ENCODE measurements at places on chromosomes 12 and 14.

DNA sequence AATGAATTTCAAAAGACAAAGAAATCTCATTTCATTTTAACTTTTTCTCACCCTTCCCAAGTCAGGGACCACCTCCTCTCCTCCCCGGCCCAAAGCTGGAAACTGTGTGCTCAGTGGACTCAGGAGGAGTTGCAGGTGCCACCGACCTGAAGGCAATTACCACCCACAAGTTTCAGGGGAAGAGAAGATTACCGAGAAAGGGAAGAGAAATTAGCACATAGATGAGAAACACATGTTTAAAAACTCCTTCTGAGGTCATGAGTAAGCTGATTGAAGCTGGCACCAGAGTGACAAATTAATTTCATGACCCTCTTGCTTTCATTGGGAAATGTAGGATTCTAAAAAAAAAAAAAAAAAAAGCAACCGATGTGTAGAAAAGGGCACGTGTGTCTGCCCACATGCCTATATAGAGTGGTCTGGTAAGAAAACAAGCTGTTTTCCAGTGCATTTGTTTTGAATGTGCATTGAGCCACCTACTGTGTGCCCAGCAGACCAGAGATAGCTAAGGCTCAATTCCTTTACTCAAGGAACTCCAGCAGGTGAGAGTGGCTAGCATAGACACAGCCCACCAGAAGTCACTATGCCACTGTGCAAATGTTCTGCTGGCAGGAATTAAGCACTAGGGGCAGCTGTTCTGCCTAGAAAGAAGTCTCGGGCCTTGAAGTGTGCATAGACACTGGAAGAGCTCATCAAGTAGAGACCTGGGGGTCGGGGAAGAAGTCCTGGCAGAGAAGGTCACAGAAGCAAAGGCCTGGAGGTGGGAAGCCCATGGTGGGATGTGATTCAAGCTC is 30.5 kb downstream of the DPF3 start:
- DNase-seq: no peak

DNA sequence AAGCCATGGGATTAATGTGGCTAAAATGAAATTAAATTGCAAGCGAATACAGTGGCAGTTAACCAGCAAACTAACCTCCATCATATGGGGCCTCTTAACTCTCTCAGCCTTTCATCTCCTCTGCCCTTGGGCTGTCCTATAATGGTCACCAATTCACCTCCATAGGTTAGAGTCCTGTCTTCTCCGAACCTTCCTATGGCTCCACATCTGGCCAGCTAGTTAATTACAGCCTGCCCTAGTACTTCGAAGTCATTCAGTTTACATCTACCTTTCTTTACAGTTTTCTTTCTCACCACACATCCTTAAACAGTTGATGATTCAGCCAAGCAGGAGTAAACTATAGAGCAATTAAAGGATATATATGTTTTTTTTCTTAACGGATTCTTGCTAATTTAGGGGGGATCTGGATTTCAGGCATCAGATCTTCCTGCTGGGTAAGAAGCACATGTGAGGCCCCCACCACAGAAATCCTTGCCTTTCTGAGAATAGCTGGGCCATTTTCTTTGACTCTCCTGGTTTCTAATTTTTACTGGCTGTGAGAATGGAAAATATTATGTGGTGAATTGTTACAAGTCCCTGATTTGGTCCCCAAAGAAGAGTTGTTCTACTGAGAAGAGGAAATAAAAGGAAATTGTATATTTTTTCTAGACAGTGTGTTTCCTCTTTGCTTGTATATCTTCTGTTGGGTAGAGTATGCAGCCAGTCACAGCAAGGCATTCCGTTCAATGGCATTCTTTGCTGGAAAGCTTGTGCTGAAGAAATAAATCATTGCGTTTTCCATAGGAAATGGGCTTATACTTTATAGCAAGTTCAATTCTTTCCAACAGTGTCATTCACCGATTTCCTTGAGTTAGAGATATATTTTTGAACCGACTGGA is 16.7 kb downstream of the HMGA2 start:
- no peak for DNase-seq

DNA sequence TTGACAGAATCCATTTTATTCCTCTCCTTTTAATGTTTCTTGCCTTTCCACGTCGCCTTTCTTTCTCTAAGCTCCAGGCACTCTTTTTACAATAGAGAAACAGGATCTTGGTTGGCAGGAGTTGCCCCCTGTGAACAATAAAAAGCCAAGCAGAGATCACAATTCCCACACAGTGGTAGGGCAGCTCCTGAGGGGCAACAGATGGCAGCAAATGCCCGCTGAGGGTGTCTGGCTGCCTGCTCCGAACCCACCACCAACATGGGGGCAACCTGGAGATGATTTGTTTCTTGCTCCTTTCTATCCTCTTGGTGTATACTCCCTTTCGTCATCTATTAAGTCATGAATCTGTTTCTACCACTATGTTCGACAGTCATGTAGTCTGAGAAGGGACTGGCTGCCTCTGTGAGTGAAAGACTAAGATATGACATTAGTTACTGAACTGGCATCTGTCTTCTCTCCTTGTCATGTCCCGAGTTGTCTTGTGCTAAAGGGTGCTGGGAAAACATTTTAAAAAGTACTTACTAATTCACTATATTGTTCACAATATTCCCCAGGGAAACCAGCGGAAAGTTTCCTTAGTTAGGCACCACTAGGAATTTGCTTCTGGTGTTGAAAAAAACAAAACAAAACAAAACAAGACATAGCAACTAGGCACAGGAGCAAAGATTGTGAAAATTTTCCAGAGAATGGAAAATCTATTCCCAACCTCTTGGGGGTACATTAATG is 170.1 kb downstream of the STXBP6 start:
- DNase-seq: no peak

GRCh38 chr14:59150990-59151389 is 37.5 kb upstream of the DAAM1 start:
- no peak for DNase-seq

DNA sequence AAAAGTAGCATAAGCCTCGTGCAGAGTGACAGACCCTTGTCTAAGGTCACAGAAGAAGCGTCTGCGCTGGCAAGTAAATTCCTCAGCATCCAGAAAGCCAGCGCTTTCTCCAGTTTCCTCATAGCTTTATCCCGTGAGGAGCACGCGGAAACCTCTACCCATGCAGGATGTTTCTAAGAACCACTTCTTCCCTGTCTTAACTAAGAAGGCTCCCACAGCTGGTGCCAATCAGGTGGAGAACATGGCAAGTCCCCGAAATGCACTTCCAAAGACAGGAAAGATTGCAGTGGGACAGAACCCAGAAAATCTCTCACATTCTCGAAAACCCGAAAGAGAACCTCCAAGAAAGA is 968 bp upstream of the ARID4A start:
- DNase-seq: peak; percentile 2

DNA sequence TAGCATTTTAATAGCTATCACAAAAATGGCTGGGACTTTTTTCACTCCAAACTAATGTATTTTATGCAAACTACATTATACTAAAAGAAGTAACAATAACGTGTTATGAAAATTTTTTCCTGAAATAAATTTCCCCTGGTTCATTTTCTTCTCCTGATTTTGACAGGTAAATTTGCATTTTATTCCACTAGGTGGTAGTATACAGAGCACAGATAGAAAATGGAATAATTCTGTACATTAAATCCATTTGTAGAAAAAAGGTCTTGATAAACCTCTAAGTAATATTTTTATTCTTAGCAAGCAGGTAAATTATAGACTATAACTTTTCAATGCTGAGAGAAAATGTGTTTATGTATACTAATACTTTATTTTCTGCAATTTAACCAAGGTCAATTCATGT is 96.5 kb downstream of the BCAT1 start:
- DNase-seq: no peak

- no peak for DNase-seq
These were observed 18.7 kb downstream of the RERGL start for GRCh38 chr12:18071336-18071735.

- peak; percentile 63 for DNase-seq
These were observed 31.9 kb upstream of the ZFP36L1 start for GRCh38 chr14:68824517-68825347.

DNA sequence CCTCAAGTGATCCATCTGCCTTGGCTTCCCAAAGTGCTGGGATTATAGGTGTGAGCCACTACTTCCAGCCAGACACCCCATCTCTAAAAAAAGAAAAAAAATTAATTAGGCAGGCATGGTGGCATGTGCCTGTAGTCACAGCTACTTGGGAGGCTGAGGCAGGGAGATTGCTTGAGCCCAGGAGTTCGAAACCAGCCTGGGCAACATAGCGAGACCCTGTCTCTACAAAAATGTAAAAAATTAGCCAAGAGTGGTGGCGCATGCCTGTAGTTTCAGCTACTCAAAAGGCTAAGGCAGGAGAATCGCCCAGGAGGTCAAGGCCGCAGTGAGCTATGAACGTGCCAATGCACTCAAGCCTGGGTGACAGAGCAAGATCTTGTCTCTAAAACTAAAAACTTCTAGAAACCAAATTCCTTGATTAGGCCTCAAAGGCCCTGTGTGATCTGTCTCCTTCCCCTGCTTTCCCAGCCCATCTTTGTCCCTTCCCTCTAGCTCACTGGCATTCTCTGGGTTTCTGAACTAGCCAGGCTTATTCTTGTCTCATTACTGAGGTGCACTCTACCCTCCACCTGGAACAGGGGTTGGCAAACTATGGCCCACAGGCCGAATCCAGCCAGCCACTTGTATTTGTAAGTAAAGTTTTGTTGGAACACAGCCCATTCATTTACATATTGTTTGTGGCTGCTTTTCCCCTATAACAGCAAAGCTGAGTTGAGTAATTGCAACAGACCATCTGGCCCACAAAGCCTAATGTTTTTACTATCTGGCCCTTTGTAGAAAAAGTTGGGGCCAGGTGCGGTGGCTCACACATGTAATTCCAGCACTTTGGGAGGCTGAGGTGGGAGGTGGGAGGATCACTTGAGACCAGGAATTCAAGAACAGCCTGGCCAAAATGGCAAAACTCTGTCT is 17.2 kb upstream of the TPCN1 start:
- no peak for DNase-seq

GRCh38 chr12:34526946-34527345 is 504.6 kb downstream of the ALG10 start:
- DNase-seq: peak; percentile 8

GRCh38 chr12:88876857-88877256 is 296.6 kb upstream of the KITLG start:
- DNase-seq: peak; percentile 16

GRCh38 chr12:101925935-101926334 is 48.6 kb downstream of the DRAM1 start:
- peak; percentile 56 for DNase-seq

GRCh38 chr12:15928870-15929571 is 17.9 kb downstream of the DERA start:
- no peak for DNase-seq
